Fibroblast of skin of right biceps (primary cell): ENCODE measurements at places on chromosomes 3 and 15.
A peak's percentile ranks its signal among the peaks of the same experiment; 100 is the strongest.

DNA sequence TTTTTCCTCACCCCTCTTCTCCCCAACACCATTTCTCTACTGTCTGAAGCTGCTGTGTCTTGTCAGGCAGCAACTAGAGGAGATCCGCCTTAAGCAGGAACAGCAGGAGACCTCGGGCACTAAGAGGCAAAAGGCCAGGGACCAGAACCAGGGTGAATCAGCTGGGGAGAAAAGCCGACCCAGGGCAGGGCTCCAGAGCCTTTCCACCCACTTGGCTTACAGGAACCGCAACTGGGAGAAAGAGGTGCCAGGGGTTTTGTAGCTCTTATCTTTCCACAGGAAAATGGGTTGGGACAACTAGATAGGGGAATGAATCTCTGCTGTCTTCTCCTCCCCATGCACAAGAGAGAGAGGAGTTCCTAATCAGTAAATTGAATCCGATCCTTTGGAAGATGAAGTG is 3.0 kb upstream of the NGRN start:
- no peak for DNase-seq

GRCh38 chr15:36254426-36254825 is 325.0 kb upstream of the CDIN1 start:
- peak; percentile 19 for DNase-seq

- no peak for DNase-seq
Measured at GRCh38 chr3:190167936-190168680, 47.4 kb upstream of the P3H2 start.

DNA sequence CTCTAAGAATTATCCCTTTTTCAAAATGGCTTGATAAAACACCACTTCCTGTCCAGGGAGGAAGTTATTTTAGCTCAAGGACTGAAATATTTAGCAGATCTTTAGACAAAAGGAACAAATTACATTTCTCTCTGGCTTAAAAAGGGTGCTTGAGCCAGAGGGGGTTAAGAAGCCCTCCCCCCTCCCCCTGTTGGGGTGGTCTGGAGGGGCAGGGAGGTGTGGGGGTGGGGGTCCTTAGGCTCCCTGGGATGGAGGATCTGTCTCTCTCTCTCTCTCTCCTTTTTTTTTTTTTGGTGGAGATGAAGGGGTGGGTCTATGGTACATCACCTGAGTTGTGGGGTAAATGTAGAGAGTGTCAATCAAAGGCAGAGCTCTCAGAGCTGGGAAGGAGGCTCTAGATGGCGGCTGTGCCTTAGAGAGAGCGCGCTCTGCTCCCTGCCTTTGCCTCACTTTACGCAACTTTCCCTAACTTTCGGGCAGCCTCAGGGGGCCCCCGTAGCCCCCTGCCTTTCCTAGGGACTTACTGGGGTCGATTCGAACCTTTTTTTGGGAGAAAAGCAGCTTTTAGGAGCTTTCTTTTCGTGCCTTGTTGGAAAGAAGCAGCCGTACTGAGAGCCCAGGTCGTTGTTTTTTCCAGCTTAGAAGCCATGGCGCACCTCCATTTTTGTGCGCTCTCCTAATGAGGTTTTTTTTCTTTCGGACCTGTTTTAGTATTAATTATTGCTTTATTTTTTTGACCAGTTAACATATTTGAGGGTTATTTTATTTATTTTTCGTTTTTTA is at the start of gene CHD2:
CHD2 (plus strand) TSS at position 377 of the 783 bp plus-strand sequence. CDS start 914 bp downstream, outside the sequence.
- peak; percentile 87 for DNase-seq

GRCh38 chr3:141240687-141241615 is 9.3 kb downstream of the PXYLP1 start:
- DNase-seq, result peak; percentile 87

DNA sequence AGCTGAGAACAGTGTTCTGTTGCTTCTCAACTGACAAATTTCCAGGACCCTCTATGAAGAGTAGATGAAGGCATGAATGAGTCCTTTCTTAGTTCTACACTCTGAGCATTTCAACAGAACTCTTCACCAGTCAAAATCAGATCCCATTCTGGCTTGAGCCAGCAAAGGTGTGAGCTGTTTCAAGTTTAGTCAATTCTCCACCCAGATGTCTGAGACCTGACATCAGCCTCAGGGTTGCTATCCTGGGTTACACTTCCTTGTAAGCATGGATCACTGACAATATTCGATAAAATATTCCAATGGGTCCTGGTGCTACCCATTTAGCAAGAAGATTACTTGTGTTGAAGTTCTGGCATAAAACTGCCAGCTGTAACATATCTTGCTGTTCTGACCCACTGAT is 97.6 kb upstream of the PPP2R3A start:
- no peak for DNase-seq

DNA sequence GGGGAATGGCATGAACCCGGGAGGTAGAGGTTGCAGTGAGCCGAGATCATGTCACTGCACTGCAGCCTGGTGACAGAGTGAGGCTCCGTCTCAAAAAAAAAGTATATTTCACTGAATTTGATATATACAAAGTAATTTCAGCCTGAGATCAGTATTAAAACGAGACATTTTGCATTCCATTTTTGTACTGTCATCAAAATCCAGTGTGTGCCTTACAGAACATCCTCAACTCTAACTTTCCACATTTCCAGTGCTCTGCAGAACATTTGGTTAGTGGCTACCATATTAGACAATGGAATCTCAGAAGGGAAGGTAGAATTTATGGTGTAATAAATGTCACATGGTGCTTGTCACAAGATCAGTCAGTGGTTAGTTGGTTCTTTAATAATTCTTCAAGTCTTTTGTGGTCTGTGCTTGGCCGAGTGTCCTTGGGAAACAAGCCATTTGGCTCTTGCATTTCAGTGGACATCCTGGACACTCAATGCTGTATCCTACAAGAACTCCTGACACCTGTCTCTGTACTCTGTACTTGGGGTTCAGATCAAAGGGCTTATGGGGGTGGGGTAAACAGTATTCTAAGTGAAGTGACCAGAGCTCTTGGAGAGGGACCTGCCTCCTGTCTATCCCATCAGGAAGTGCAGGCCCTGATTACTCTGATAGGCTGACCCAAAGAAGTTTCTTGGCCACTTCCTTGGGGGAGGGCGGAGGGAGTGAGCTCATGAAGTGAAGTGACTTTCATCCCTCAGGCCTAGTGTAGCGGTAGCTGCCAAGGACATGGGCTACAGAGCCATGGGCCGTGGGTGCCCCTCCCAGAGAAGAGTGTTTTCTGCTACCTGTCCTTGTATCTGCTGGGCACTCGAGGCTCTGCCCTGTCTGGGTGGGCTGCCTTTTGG is 3.7 kb downstream of the ACVR2B start:
- DNase-seq, result no peak

DNA sequence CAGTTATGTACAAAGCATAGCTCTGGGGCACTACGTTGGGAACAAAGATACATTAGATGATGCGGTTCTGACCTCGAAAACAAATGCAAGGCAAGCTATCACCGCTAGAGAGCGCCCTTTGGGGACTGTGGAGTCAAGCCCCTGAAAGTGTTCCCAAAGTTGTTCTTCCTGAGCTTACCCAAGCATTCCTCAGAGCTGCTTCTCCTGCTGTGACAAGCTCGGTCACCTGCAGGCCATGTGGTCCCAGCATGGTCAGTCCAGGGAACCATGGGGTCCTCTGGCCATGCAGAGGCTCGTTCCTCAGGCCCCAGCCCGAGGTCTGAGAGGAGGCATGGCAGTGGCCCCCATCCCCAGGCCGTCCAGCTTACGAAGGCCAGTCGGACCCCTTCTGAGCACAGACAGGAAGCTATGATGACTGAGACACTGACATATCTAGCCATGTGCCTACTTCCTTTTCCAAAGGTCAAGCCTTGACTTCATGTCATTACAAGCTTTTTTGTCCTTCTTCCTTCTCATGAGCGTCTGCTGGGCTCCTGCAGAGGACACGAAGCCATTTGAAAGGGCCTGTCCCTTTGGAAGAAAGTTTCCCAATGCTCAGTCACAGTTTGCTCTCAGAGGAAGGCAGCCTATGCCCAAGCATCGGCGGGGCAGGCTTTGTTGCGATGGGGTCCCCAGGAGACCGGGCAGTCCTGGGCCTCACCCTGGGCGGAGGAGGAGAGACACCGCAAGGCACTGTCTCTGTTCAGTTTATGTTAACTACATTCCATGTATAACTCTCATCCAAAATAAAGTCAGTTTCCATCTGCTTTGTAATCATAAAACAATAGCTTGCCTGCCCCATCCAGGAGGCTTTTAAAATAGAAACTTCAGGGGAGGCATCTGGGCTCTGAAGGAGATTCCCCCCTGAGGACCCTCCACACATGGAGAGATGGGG is 79.3 kb downstream of the ATP10A start:
- DNase-seq, result peak; percentile 74

GRCh38 chr3:126023390-126023789 is 54.4 kb downstream of the ROPN1B start:
- no peak for DNase-seq

- no peak for DNase-seq
Measured at GRCh38 chr3:115689928-115690327, 66.6 kb downstream of the GAP43 start.

GRCh38 chr3:46845397-46845859 is 17.8 kb downstream of the MYL3 start:
- DNase-seq, result peak; percentile 81

GRCh38 chr3:73352841-73353645 is 271.7 kb downstream of the PDZRN3 start:
- peak; percentile 10 for DNase-seq

DNA sequence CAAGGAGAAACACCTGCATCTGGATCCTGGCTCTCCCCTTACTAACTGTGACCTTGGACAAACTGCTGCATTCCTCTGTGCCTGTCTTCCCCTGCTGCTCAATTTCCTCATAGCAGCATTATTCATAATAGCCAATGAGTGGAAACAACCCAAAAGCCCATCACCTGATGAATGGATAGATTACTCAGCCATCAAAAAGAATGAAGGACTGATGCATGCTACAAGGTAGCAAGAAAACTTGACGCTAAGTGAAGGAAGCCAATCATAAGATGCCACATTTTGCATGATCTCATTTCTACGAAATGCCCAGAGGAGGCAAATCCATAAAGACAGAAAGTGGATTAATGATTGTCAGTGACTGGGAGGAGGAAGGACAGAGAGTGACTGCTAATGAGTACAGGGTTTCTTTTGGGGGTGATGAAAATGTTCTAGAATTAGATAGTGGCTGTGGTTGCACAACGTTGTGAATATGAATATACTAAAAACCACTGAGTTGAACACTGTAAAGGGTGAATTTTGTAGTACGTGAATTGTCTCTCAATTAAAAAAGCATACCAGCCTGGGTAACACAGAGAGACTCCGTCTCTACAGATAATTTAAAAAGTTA is 11.2 kb downstream of the IGDCC4 start:
- peak; percentile 64 for DNase-seq

DNA sequence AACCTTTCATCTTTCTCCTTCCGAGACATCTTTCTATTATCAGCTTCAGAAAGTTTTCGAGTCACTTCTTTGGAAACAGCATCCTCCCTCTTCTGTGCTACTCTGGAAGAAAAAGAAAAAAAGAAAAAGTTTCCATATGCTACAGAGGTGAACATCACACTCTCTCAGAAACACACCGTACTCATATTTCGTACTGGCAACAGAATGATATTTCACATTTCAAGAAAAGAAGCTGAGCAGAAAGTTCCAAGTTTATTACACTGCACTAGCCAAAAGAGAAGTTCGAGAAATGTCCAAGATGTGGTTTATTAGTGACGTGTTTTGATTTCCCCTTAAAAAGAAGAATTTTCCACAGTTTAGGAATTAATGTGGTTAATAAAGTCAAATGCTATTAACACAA is 6.0 kb downstream of the SSR3 start:
- no peak for DNase-seq

DNA sequence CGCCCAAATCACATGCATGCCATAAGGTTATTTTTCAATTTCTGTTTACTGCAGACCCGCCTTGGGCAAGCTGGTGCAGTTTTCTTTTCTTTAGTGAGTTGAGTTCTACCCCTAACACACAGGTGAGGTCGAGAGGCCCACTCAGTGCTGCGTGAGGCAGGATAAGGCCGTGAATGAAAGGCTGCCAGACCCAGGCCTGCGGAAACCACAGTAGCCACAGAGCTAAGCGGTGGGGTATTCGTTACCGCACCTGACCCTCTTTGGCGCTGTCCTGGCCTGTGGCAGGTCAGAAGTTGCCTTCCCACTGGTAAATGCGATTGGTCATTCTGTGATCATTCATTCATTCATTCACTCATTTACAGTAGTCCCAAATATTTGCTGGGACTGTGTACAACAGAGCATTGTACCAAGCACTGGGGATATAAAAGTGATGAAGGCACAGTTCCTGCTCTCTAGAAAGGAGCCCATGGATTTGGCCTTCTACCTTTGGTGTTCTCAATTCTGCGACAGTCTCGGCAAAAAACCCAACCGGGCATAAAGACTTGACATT is 144.8 kb downstream of the XXYLT1 start:
- no peak for DNase-seq

DNA sequence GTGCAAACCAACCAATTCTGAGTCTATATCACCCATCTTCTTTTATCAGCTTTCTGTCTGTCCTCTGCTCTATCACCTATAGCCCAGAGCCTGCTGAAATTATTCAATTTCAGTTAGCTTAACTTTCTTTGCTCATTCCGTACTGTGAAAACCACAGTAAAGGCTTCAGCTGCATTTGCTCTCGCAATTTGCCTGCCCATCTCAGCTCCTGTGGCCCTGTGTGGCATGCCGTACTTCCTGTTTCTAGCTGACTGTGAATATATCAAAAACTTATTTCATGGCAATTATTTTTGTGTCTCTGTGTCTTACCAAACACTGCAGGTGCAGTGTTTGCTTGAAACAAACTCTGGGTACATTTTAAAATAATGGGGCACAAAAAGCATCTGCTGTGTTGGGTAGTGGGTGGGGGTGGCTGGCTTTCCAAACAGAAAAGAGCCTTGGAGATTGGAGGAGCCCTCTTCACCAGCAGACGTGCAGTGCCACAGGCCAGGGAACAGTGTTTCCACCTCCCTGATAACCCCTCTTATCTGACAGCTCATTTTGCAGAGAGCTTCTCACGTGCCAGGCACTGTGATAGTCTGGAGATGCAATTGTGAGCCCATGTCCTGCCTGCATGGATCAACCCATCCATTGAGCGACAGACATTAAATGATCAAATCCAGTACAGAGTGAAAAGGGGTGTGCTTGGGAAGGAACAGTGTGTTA is 45.2 kb downstream of the GASK1A start:
- no peak for DNase-seq

GRCh38 chr3:135982404-135982761 is 16.9 kb downstream of the PPP2R3A start:
- peak; percentile 21 for DNase-seq

DNA sequence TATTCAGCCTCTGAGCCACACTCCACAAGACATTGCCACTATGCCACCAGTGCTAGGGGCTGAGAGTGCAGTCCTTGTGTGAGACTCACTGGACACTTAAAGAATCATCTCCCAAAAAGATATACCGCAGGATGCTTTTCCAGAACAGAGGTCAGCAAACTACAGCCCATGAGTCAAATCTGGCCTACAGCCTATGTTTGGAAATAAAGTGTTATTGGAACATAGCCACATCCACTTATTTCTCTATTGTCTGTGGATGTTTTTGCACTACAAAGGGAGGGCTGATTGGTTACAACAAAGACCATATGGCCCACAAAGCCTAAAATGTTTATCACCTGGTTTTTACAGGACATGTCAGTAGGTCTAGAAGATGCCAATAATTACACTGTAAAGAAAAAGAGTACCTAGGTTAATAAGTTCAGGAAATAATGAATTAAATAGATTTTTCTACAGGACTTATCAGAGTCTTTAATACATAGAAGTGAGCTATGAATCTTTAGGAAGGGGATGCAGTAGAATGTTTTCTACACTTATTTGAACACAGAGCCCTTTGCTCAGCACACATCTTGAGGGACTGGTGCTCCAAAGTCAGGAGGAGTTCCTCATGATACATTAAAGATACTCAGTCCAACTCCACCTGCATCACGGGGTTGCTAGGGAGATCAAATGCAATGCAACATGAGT is 26.3 kb downstream of the SRGAP3 start:
- DNase-seq, result no peak

- DNase-seq, result no peak
Measured at GRCh38 chr3:30640851-30641250, 34.5 kb downstream of the TGFBR2 start.

- peak; percentile 62 for DNase-seq
Measured at GRCh38 chr3:149604125-149604875, 53.5 kb downstream of the WWTR1 start.
